Stimulated activated CD4-positive, alpha-beta T cell treated with anti-CD3 and anti-CD28 coated beads, Interleukin-1b, Interleukin-23, amount 100 ng/mL, for 4 hours (primary cell): ENCODE measurements at places on chromosomes 3 and 15.

GRCh38 chr3:167001374-167001773 lies 378.7 kb downstream of the ZBBX start:
- no peak for DNase-seq

GRCh38 chr3:127860211-127860696 lies 37.9 kb upstream of the MGLL start:
- no peak for DNase-seq

- no peak for DNase-seq
Measured at GRCh38 chr3:123025642-123026521, 1.7 kb downstream of the SEMA5B start.

GRCh38 chr15:47932261-47932660 lies 188.5 kb upstream of the SLC24A5 start:
- DNase-seq: no peak

DNA sequence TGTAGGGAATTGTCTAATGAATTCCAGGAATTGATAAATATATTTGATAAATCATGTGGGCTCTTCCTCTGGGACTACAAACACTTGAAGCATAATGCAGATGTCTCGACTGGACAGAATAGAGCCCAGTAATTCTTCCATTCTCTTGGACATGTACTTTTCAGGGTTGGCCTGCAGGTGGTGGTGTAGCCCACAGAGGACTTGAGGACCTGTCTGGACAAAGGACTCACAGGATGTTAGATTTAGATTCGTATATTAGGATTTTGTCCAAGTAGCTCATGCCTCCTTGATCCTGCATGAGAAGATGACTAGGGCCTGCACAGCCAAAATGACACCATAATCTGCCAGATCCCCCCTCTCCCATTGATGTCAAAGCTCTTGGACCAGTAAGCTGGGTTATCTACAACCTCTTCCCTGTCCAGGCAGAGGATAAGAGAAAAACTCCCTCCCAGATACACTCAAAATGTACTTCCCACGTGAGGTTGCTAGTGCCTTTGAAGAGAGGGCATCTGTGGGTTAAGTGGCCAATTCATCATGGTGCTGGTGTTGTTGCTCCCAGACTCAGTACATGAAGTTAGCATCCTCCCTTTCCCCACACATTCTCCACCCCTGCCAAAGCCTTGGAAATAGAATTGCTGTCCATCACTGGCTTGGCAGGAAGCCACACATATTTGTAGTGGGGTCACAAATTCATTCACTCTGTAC lies 88.6 kb upstream of the ZNF280D start:
- peak; percentile 35 for DNase-seq

DNA sequence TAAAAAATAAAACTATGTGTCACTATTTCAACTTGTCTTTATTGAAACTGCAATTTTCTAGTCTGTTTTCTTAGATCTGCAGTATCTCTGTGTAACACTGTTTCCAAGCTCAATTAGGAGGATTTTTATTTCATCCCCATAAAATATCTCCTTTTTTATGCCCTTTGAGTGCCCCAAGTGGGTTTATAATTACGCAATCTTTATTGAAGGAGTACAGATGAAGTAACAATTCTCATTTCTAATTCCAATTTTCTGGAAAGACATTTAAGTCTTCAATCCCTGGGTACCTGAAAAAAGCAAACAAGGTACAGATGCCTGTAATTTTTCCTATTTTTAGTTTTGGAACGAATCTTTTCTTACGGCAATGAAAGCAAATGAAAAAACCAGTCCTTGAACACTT lies 61.3 kb downstream of the CYP19A1 start:
- no peak for DNase-seq
